Central memory CD4-positive, alpha-beta T cell (primary cell): ENCODE measurements at places on chromosomes 7 and 10.

GRCh38 chr10:100728928-100729861, 16.2 kb upstream of the PAX2 start:
- no peak for DNase-seq

GRCh38 chr7:75559355-75559975, 67.3 kb downstream of the SPDYE5 start:
- DNase-seq: no peak

GRCh38 chr10:59779756-59780533, 26.7 kb upstream of the MRLN start:
- DNase-seq: no peak

DNA sequence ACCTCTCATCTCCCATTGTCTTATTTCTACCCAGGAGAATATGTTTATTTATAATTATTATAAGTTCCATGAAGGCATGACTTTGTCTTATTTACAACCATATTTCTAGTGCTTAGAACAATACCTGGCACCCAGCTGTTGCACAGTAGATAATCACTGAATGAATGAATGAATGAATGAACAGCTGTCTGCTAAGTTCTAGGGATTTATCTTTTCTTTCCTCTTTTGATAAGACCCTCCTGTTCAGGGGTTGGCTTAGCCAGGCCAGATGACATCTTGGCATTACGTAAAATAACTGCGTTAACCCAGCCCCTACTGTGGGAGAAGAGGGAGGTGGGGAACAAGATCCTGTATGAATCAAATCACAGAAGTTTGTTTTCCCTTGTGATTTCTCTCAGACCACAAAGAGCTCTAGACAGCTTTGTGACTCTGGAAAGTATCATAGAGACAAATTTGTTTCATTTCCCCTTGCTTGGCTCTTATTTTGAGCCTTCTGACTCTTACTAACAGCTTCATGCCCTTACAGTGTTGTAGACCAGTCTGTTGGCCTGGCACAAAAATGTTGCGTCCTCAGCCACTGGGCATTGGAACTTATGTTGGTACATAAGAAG, 8.4 kb downstream of the ZNF862 start:
- DNase-seq: no peak

- DNase-seq: no peak
Observed at GRCh38 chr10:1687190-1687589, 50.1 kb downstream of the ADARB2 start.
